ENCODE measurements at places on chromosomes 5 and 9.

DNA sequence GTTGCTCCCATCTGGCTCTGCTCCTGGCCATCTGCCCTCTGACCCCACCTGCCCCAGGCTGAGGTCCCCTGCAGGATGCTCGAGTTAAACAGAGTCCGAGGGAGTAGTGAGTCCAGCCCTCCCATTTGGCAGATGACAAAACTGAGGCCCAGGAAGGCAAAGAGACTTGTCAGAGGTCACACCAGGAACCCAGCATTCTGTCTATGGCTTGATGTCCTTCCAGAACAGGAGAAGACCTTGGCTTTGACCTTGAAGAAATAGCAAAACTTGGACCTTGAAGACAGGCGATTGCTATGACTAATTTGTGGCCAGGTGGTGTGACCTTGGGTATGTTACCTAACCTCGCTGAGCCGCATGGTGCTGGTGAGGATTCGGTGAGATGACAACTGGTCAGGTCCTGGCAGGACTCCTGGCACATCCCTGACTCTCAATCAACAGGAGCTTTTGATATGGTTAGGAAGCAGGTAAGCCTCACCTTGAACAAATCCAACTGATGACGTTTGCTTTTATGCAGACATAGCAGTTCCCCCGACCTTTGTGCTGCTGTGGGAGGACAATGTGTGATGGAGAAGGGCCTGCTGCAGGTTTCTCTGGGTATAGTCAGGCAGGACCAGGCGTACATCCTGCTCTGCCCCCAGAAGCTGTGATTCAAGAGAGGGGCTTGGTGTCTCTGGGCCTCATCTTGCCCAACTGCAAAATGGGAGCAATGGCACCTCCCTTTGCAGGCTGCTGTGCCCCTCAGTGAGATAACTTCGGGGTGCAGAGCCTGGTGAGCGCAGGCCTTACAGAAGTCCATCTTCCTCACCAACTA is 198.7 kb downstream of the C9orf50 start:
- DNase-seq: no peak

- DNase-seq: no peak
Observed at GRCh38 chr5:36635721-36636390, 29.4 kb downstream of the SLC1A3 start.

- DNase-seq: no peak
Observed at GRCh38 chr5:140253985-140254384, 48.9 kb downstream of the PFDN1 start.

GRCh38 chr9:32742296-32742695 is 41.0 kb upstream of the TMEM215 start:
- DNase-seq: no peak

GRCh38 chr5:24732184-24732583 is 87.4 kb upstream of the CDH10 start:
- DNase-seq: no peak

- DNase-seq: no peak
Observed at GRCh38 chr5:180339583-180340183, 13.5 kb downstream of the GFPT2 start.

- no peak for DNase-seq
Observed at GRCh38 chr5:74261421-74261820, 379.1 kb downstream of the ENC1 start.

- no peak for DNase-seq
Observed at GRCh38 chr5:168451565-168451964, 34.7 kb upstream of the RARS1 start.

DNA sequence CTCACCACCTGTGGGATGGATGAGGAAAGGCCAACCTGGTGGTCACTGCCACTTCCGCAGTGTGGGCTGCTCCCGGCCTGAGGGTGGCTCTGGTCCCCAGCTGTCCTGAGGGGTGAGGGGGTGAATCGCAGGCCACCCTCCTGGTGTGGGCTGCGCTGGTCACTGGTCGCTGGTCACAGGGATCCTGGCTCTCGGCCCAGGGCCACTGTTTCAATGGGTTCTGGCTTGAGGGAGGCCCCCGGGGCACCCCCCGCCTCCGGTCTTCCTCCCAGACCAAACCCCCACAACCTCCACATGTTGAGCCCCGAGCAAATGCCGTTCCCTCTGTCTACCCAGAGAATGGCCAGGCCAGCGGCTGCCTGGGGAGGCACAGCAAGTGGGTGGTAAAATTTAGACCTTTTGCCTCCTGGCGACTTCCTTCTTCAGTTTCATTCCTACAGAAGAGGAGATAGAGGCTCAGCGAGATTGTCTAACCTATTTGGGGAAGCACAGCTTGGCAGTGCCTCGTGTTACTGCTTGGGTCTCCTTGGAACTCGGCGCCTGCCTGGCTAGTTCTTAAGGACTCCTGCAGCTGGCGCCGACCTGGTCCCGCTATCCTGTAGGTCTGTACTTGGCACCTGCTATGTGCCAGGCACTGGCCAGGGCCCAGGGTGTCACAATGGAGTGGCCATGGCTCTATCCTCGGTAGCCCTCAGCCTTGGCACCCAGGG is 48.2 kb downstream of the RXRA start:
- no peak for DNase-seq

- no peak for DNase-seq
Observed at GRCh38 chr9:98745470-98745869, 36.7 kb upstream of the GABBR2 start.

DNA sequence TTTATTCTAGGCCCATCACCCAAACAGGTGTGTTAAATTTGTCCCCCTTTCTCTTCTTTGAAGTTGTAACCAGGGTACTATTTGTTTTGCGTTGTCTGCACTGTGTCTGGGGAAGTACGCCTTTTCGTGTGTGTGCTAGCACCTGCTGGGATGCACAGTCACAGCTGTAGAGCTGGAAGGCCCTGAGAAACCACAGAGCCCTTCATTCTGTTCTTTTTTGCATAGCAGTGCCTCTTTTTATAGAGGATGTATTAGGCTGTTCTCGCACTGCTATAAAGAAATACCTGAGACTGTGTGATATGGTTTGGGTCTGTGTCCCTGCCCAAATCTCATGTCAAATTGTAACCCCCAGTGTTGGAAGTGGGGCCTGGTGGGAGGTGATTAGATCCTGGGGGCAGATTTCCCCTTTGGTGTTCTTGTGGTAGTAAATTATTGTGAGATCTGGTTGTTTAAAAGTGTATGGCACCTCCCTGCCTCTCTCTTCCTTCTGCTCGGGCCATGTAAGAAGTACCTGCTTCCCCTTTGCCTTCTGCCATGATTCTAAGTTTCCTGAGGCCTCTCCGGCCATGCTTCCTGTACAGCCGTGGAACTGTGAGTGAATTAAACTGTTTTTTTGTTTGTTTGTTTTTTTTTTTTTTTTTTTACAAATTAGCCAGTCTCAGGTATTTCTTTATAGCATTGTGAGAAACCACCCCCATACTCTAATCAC is 14.0 kb downstream of the SEC61B start:
- no peak for DNase-seq

- DNase-seq: no peak
Observed at GRCh38 chr9:75878488-75878860, 12.0 kb upstream of the PCSK5 start.

DNA sequence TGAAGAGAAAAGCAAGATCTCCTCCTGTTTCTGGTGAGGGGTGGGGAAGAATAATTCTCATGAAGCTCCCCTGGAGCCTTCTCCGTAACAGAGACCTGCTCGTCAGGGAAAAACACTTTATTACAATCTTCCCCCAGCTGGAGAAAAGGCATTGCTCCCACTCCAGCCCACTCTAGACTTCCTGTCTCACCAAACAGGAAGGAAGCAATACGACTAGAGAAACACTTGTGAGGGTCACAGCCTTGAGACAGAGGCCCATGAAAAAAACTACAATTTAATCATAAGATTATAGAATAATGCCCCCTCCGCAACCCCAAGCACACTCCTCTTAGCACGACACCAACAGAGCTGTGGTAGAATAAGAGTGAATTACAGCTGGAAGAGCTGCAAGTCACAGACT is 197.2 kb upstream of the S1PR3 start:
- DNase-seq: no peak

DNA sequence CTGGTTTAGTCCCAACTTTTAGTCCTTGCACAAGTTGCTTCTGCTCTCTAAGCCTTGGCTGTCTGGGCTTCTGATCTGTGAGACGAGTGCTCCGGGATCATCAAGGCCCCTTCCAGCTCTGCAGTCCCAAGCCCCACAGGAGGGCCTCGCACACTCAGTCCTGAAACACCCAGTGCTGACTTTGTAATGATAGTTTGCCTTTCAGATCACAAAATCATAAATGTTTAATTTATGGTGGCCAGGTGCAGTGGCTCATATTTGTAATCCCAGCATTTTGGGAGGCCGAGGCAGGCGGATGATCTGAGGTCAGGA is 95.9 kb upstream of the SLC25A48 start:
- DNase-seq: no peak
